NCI-H187 treated with DMSO at 0.1 percent for 48 hours (cell line): ENCODE measurements at places on chromosomes 3 and 15.

GRCh38 chr3:84885199-84885882 is 73.4 kb upstream of the CADM2 start:
- DNase-seq = no peak

GRCh38 chr15:61479613-61480012 is 250.5 kb upstream of the RORA start:
- no peak for DNase-seq

DNA sequence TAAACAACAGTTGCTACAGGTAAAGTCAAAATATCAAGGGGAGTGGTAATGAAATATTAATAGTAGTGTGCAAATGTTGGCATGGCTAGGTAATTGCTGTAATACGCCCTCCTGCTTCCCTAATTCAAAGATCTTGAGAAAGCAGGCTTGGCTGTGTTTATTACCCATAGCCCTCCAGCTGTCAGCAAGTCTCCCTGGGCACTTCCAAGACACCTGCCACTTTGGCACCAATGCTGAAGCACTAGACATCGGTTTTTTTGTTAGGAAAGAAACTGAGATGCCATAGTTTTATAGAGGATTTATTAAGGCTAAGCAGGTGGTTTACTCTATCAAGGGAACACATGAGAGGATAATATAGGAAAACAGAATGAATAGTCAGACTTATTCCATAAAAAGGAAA is 64.4 kb downstream of the P2RY1 start:
- no peak for DNase-seq

GRCh38 chr3:197434830-197435229 is 120.9 kb downstream of the BDH1 start:
- DNase-seq = no peak

GRCh38 chr3:177615015-177615414 is 417.7 kb upstream of the TBL1XR1 start:
- no peak for DNase-seq

DNA sequence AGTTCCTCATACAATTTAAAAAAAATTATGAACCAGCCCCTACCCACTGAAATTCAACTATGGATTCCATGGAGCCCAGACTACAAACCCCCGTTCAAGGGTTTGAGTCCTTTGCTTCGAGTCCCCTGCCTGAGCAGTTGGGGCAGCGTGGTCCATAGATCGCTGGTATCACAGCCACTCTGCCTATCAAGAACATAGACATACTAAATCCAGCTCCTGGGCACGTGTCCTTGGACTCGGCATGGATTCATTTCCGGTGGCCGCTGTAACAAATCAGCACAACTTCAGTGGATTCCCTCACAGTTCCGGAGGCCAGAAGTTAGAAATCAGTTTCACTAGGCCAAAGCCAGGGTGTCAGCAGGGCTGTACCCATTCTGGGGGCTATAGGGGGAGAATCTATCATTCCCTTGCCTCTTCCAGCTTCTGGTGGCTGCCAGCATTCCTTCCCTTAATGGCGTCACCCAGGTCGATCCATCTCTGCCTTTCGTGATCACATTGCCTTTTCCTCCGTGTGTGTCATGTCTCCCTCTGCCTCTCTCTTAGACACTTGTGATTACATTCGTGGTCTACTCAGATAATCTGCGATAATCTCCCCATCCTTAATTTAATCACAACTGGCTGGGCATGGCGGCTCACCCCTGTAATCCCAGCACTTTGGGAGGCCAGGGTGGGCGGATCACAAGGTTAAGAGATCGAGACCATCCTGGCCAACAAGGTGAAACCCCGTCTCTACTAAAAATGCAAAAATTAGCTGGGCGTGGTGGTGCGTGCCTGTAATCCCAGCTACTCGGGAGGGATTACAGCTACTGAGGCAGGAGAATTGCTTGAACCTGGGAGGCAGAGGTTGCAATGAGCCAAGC is 4.6 kb upstream of the TMEM44 start:
- no peak for DNase-seq

GRCh38 chr3:111210866-111211564 is 139.4 kb downstream of the NECTIN3 start:
- DNase-seq = no peak

GRCh38 chr3:85170646-85171045 is 211.9 kb downstream of the CADM2 start:
- no peak for DNase-seq

GRCh38 chr15:31501536-31502157 is 175.0 kb downstream of the KLF13 start:
- DNase-seq = no peak
